Activated CD4-positive, alpha-beta T cell treated with anti-CD3 and anti-CD28 coated beads for 24 hours (primary cell): ENCODE measurements at places on chromosomes 3 and 15.

GRCh38 chr3:147407114-147407497 lies 763 bp upstream of the ZIC4 start:
- DNase-seq = no peak

DNA sequence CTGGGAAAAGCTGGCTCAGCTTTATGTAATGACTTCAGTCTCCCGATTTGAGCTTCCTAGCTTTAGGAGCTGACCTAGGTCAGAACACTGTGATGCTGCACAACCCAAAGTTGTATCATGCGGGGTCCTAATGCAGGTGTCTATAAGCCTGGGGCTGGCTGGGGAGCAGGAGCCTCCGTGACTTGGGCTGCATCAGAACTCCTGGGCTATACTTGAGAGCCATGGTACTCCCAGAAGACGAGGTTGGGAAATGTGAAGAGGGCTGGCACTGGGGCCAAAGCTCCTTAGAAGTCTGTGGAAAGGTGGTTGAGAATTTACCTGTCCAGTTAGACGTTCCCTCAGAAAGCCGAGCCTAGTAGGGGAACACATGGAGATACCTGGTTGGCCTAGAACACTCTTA lies 57.0 kb downstream of the BSN start:
- no peak for DNase-seq

GRCh38 chr3:108090049-108090700 lies 656 bp downstream of the CD47 start:
- no peak for DNase-seq

DNA sequence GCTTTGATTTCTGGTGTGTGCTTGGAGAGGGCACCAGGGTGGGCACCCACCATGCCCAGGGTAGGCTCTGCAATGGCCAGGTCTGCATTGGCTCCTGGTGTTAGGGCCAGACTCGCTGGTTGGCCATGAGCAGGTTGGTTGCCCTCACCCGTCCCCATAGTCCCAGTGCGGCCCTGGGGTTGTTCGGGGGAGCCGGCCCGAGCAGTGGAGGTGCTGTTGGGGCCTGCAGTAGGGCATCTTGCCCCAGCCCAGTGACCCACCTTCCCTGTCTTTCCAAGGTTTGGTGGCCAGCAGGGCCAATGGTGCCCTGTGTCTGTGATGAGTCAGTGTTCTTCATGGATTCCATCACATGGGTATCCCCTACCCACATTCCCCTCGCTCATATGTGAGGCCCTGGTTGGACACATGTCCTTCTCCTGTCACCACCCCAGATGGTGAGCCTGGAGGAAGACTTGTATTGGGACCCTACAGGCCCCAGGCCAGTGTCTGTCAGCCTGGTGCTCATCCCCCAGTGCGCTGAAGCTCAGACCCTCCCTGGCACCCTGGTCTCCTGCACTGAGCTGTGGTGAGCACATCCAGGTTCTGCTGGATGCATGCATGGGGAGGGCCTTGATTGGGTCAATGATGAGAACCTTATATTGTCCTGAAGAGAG lies 190.1 kb downstream of the UBE3A start:
- DNase-seq = no peak

DNA sequence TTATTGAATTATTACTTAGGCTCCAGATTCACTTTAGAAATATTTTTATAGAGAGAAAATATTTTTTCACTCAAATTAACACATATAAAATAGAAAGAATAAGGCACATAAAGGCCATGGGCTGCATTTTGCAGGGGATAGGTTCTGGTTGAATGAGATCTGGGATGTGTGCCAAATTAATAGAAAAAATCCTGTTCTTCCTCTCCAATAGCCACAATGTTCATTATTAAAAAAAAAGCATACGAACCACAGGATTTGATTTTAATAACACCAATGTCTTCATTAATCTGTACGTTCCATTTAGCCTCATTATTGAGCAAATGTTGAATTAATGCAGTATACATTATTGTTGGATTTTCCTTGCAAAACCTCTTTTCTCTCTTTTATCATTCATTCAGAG lies 622.8 kb upstream of the AGTR1 start:
- DNase-seq = no peak

- no peak for DNase-seq
Measured at GRCh38 chr3:109225516-109225915, 89.0 kb downstream of the C3orf85 start.

DNA sequence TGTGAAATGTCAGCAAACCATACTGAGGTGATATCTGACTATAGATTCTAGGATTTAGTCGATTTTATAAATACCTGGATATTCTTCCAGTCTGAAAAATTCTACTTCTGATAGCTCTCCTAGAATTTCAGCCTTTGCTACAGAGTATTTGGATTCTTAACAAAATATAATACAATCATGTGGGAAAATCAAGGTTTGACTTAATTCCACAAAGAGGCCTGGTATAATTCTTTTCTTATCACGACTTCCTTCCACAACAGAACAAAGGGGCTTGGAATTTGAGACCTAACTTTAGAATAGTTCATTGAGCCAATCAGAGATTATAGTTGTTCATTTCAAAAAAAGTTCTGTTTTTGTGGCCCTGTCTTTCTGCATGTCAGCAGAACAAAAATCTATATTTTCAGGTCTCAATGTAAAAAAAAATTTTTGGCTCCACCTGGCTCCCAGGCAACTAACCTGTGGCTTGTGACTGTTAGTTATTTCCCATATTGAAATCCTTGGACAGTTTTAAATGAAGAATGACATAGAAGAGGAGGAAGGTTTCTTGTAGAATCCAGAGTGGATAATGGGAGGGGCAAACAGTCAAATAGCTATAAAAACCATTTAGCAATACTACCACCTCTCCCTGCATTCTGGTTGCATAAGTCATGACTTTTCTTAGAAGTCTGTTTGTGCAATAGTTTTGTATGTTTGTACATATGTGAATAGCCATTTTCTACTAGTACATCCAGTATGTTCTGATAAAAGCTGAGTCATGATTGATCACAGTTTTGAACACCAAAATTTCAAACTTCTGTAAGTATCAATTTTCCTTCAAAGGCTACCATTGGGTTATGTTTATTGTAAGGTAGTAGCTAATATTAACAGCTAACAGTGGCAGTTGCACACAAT lies 4.0 kb downstream of the TM4SF1 start:
- DNase-seq = no peak

- no peak for DNase-seq
Measured at GRCh38 chr3:84836961-84837360, 121.8 kb upstream of the CADM2 start.

- peak; percentile 11 for DNase-seq
Measured at GRCh38 chr3:101643861-101644613, 32.9 kb downstream of the ZBTB11 start.

DNA sequence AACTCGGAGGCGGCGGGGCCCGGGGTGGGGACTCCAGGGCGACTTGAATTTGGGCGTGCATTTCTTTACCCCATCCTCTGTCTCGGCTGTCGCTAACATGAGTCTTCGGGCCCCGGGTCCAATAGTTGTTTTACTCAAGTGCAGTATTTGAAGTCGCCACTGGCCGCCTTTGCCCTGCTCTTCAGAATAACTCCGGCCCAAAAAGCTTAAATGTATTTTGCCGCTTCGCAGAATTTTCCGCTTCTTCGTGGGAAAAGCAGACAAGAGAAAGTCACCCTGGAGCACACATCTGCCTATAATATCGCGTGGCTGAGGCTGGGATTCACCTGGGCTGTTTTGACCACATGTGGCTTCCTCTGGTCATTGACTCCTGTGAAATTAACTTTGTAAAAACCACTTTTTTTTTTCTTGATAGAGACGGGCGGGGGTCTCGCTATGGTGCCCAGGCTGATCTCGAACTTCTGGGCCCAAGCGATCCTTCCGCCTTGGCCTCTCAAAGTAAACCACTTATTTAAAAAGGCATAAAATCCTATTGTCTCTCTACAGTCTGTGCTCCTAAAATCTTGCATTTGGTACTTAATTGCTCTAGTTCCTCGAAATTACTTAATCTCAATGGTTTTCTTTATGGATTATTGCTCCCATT lies 676 bp downstream of the CNOT10 start:
- no peak for DNase-seq

- no peak for DNase-seq
Measured at GRCh38 chr3:169604118-169604517, 59.4 kb downstream of the MECOM start.

- DNase-seq = no peak
Measured at GRCh38 chr3:152470095-152470494, 201.4 kb downstream of the MBNL1 start.

GRCh38 chr3:173711619-173712018 lies 314.1 kb downstream of the NLGN1 start:
- no peak for DNase-seq

DNA sequence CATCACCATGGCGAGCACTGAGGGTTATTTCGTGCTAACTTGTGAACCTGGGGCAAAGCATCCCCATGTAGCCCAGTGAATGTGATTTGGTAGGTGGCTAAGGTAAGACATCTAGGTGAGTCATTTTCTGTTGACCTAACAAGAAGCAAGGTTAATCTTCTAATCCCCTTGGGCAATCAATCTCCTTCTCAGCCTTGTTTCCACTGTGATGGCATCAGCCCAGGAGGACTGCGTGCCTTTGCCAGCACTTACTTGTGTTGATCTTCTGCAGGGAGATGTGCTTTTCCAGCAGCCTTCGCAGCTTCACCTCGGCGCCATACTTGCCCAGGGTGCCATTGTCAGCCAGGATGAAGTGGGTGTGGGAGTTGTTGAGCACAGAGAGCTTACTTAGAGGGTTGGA lies 35.7 kb downstream of the TRPM1 start:
- DNase-seq = no peak

DNA sequence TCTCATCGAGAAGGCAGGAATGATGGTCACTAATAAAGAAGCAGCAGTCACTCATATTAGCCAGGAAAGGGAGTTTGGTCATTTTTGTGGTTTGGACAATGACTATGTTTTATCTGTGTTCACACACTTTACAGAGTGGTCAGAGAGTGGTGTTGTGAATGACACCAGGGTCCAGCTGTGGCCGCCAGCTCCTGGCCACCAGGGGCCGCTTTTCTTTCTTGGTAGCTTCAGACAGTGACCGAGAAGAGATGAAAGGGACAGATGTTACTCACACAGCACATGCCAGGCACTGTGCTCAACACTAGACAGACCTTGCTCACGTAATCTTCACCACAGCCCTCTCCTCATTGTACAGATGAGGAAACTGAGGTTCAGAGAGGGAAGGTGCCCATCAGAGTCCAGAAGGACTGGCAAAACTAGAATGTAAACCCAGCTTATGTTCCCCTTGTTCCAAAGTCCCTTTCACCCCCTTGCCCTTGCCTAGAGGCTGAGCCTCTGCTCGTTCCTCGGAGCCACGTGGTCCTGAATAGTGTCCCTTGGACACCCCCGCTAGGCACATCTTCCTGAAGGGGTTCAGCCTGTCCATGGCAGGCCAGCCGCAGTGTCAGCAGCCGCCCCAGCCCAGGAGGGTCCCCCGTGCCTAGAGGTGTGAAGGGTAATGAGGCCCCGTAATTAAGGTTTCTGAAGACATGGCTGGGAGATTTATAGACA lies 55.6 kb downstream of the CYP11A1 start:
- no peak for DNase-seq

GRCh38 chr3:175255698-175256097 lies 396.6 kb downstream of the NAALADL2 start:
- no peak for DNase-seq

DNA sequence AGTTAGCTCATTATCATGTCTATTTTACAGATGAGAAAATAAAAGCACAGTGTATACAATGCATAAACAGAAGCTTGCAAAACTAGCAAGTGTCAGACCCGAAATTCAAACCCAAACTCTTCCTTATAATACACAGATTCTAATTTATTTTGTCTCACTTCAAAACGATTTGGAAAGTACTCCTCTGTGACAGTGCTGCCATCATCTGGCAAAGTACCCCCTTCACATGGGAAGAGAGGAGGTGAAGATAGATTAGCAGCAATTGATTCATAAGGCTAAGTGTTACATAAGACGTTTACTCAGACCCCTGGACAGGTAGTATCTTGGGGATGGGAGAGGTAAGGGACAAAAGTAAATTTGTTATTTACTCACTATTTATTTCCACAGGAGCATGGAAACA lies 744.0 kb upstream of the SGO1 start:
- DNase-seq = no peak

DNA sequence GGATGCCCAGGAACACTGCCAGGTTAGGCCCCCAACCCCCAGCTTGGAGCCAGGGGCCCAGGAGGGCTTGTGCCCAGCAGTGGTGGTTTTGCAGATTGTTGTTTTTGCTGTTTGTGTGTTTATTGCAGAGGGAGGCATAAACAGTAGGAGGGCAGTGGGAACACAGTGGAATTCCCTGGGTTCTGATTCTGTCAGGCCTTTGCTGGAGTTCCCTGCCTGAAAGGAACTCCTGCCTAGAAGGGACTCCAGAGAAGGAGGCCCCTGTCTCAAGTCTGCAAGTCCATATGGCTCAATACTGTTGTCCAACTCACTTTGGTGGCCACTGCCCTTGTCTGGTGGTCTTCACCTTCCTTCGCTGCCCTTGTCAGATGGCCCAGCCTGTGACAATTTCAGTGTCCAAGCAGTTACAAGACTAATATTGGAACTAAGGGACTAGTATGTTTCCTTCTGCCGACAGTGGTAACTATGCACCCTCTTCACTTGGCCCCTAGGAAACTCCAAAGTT lies 47.4 kb upstream of the RAB6B start:
- no peak for DNase-seq

GRCh38 chr3:127751163-127751621 lies 71.1 kb downstream of the MGLL start:
- DNase-seq = no peak

GRCh38 chr3:123169930-123170329 lies 31.8 kb upstream of the SEC22A start:
- no peak for DNase-seq

DNA sequence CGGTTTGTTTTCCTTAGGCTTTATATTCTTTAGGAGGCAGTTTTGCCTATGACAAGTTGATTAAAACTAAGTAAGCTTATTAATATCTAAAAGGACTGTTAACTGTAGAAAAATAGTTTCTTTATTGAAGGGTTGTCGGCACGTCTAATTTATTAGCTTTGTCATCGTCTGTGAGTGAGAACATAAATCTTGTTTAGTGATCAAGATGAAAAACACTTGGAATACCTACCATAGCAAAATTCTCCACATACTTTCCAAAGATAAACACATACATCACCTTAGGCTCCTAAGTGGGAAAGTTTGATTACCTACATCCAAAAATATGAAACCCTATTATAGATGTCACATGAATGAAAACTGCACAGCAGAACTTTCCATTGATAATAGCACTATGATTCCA lies 139.1 kb upstream of the BNIP2 start:
- no peak for DNase-seq
